ENCODE measurements at places on chromosomes 11 and 22. TPM values are rescaled to one million over a fixed set of nuclear protein-coding genes. Genes with fewer than 3 reads are reported as not detected.

Gene NAALAD2
- 4.2 TPM for polyA plus RNA-seq

Gene ANGPTL5
- polyA plus RNA-seq, result not detected

Gene TRPM5
- 0.08 TPM for polyA plus RNA-seq

Gene MFRP
- not detected for polyA plus RNA-seq

Gene SCN3B
- 45.1 TPM for polyA plus RNA-seq

Gene CD82
- polyA plus RNA-seq, result 88.4 TPM

Gene HIC2
- polyA plus RNA-seq, result 5.6 TPM

Gene SC5D
- 29.9 TPM for polyA plus RNA-seq

Gene APOL3
- 13.8 TPM for polyA plus RNA-seq

Gene OSBP
- polyA plus RNA-seq, result 63.3 TPM

Gene GTSE1
- polyA plus RNA-seq, result 7.9 TPM

Gene OR51B2
- polyA plus RNA-seq, result not detected

Gene CHRM1
- polyA plus RNA-seq, result not detected

Gene FOLH1
- polyA plus RNA-seq, result 1.3 TPM

Gene SPI1
- polyA plus RNA-seq, result 11.3 TPM

Gene BACE1-AS
- polyA plus RNA-seq, result 13.8 TPM

Gene GRM5
- 0.05 TPM for polyA plus RNA-seq

Gene MMP13
- polyA plus RNA-seq, result not detected

Gene SYT8
- 0.44 TPM for polyA plus RNA-seq

Gene RANBP1
- 98.6 TPM for polyA plus RNA-seq

Gene ENTHD1
- not detected for polyA plus RNA-seq

Gene HSD17B12
- 30.5 TPM for polyA plus RNA-seq

Gene GAS2
- 6.0 TPM for polyA plus RNA-seq

Gene ZNF280B
- polyA plus RNA-seq, result 7.6 TPM

Gene RTN4R
- polyA plus RNA-seq, result 25.1 TPM
